ENCODE measurements at places on chromosomes 16 and 17. TPM values are rescaled to one million over a fixed set of nuclear protein-coding genes. Genes with fewer than 3 reads are reported as not detected.

SYT17 gene
- 0.14 TPM for total RNA-seq

MARVELD3 gene
- total RNA-seq: 5.6 TPM

ESRP2 gene
- 21.1 TPM for total RNA-seq

TM4SF5 gene
- 15.6 TPM for total RNA-seq

IL17C gene
- not detected for total RNA-seq

KRT31 gene
- total RNA-seq: not detected

- 0 out of 2 replicates have a peak, but pooled peaks cover 3% of the 10 kb centered on the region for H3K36me3 ChIP-seq
- DNase-seq: peak; percentile 61
- peaks cover 6% of the 10 kb centered on the region for H3K4me1 ChIP-seq
Observed at GRCh38 chr16:68921637-68922036, 78.3 kb downstream of the TANGO6 start.

DNA sequence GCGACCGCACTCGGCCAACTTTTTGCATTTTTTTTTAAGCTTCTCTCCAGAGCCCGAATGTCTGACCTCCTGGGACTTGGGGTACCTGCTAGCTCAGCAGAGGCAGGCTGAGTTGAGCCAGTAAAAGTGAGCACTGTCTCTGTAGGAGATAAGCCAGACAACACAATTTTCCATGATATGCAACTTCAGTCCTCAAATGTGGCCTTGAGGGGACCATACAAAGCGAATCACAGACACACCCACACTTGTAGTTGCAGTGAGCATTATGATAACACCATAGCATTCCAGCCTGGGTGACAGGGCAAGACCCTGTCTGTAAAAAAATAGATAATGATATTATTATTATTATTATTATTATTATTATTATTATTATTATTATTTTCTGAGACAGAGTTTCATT is 2.6 kb downstream of the DPEP2 start:
- H3K27ac ChIP-seq: no peak overlapping the region
- no peak overlapping the region for H3K4me3 ChIP-seq
- DNase-seq: no peak
- H3K36me3 ChIP-seq: no peaks in the 10 kb centered on the region
- peaks cover 55% of the 10 kb centered on the region for H3K4me1 ChIP-seq
- H3K27me3 ChIP-seq: no peaks in the 10 kb centered on the region

DNA sequence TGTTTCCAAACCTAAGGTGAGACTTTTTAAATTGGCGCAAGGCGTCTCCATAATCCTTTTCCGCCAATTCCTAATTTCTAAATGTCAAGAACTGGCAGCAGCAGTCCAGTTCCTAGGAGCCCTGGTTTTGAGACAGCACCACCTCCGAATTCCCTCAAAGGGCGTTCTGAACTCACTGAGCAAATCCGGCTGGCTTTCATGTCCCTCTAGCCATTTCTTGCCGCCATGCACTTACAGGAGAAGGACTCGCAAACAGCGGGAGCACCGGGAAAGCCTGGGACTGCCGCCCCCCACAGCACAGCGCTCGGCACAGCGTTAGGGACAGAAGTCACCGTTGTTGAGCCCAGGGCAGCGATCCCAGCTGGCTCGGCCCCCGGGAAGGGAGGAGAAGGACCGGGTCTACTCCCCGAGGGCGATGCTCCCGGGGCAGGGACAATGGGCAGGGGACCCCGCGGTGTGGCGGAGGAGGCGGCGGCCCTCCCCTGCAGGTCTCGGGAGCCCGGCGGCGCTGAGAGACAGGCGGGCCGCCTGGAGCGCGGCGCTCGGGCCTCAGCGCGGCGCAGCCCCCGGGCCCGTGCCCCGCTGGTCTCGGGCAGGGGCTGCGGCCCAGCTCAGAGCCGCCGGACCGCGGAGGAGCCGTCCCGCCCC is 545 bp downstream of the ARHGAP17 start:
- peak overlapping the region; percentile 77 for H3K27ac ChIP-seq
- H3K4me1 ChIP-seq: peaks cover 47% of the 10 kb centered on the region
- peak; percentile 59 for DNase-seq
- peaks cover 4% of the 10 kb centered on the region for H3K27me3 ChIP-seq
- peaks cover 7% of the 10 kb centered on the region for H3K36me3 ChIP-seq
- H3K4me3 ChIP-seq: peak overlapping the region; percentile 95

- H3K36me3 ChIP-seq: no peaks in the 10 kb centered on the region
- no peaks in the 10 kb centered on the region for H3K27me3 ChIP-seq
- no peak overlapping the region for H3K27ac ChIP-seq
- DNase-seq: no peak
- H3K4me1 ChIP-seq: no peaks in the 10 kb centered on the region
Observed at GRCh38 chr17:53891726-53892125, 69.0 kb downstream of the KIF2B start.

DNA sequence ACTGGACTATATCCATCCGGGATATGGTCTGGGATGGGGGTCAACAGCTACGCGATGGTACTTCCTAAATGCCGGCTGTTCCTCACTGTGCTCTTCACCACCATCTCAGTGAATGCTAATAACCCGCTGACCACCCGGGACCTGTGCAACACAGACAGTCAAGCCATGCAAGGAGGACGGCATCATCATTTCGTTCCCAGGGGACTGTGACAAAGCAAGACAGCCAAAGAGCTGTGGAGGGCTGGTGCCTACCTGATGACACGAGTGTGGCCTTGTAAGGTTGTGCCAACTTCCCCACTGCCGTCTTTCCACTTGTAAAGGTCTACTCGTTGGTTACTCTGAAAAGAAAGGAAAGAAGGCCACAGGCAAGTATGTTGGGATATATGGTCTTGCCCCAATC is 33.7 kb downstream of the WDR59 start:
- peaks cover 27% of the 10 kb centered on the region for H3K4me1 ChIP-seq
- H3K4me3 ChIP-seq: no peak overlapping the region
- H3K27ac ChIP-seq: no peak overlapping the region
- DNase-seq: no peak

DNA sequence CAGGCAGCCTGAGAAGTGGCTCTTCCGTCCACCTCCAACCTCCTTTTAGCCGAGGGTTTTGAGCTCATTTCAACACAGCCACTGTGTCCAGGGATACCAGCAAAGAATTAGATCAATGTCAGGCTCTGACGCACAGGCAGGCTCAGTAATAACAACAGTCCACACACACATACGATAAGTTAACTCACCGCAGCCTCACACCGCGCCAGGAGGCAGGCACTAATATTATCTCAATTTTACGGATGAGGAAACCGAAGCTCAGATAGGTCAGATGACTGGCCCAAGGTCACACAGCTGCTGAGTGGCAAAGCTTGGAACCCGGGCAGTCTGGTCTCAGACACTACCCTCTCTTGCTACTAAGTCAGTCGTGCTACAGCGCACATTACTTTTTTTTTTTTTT is 22.9 kb downstream of the ABR start:
- H3K36me3 ChIP-seq: no peaks in the 10 kb centered on the region
- no peaks in the 10 kb centered on the region for H3K4me1 ChIP-seq
- no peak for DNase-seq
- peaks cover 52% of the 10 kb centered on the region for H3K27me3 ChIP-seq
- no peak overlapping the region for H3K27ac ChIP-seq
- no peak overlapping the region for H3K4me3 ChIP-seq

GRCh38 chr16:80946481-80946880 is 60.2 kb downstream of the CMC2 start:
- DNase-seq: no peak
- no peak overlapping the region for H3K4me3 ChIP-seq
- H3K27me3 ChIP-seq: no peaks in the 10 kb centered on the region
- no peaks in the 10 kb centered on the region for H3K4me1 ChIP-seq
- H3K27ac ChIP-seq: no peak overlapping the region

DNA sequence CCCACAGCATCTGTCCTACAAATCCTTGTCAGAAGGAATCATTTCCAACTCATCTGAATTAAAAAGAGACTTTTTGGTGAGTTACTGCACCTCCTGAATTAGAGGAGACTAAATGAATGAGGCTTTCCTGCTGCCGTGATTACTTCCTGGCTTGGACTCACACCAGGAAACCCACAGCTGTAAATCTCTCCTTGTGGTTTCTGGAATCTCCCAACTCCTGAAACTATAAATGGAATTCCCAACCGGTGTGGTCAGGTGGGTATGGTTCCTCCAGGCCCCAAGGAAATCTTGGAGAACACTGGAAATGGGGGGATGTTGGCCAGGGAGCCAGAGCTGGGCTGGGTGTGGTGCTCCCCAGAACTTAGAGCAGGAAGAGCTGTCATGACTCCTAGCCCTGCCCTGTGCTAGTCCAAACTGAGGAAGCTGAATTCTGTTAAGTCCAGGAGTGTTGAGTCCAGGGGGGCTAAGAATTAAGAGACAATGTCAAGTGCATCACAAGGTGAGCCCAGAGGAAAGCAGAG is 216.4 kb downstream of the GSG1L start:
- peaks cover 44% of the 10 kb centered on the region for H3K27me3 ChIP-seq
- no peak for DNase-seq
- no peak overlapping the region for H3K4me3 ChIP-seq
- no peaks in the 10 kb centered on the region for H3K36me3 ChIP-seq
- H3K4me1 ChIP-seq: no peaks in the 10 kb centered on the region

DNA sequence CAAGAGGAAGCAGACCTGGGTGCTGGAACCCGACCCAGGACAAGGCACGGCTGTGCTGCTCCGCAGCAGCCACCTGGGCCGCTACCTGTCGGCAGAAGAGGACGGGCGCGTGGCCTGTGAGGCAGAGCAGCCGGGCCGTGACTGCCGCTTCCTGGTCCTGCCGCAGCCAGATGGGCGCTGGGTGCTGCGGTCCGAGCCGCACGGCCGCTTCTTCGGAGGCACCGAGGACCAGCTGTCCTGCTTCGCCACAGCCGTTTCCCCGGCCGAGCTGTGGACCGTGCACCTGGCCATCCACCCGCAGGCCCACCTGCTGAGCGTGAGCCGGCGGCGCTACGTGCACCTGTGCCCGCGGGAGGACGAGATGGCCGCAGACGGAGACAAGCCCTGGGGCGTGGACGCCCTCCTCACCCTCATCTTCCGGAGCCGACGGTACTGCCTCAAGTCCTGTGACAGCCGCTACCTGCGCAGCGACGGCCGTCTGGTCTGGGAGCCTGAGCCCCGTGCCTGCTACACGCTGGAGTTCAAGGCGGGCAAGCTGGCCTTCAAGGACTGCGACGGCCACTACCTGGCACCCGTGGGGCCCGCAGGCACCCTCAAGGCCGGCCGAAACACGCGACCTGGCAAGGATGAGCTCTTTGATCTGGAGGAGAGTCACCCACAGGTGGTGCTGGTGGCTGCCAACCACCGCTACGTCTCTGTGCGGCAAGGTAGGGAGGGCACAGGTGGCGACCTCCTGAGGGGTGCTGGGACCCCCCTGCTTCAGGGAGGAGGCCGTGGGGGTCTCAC is 667 bp downstream of the FSCN2 start:
- H3K4me3 ChIP-seq: no peak overlapping the region
- no peak overlapping the region for H3K27ac ChIP-seq
- no peak for DNase-seq
- H3K27me3 ChIP-seq: peaks cover 59% of the 10 kb centered on the region
- H3K36me3 ChIP-seq: no peaks in the 10 kb centered on the region

DNA sequence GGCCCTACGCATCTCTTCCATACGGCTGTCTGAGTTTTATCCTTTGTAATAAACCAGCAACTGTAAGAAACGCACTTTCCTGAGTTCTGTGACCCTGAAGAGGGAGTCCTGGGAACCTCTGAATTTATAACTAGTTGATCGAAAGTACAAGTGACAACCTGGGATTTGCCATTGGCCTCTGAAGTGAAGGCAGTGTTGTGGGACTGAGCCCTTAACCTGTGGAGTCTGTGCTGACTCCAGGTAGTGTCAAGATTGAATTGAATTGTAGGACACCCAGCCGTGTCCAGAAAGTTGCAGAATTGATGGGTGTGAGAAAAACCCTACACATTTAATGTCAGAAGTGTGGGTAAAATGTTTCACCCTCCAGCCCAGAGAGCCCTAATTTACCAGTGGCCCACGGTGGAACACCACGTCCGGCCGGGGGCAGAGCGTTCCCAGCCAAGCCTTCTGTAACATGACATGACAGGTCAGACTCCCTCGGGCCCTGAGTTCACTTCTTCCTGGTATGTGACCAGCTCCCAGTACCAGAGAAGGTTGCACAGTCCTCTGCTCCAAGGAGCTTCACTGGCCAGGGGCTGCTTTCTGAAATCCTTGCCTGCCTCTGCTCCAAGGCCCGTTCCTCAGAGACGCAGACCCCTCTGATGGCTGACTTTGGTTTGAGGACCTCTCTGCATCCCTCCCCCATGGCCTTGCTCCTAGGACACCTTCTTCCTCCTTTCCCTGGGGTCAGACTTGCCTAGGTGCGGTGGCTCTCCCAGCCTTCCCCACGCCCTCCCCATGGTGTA is 1.5 kb downstream of the GAA start:
- peak overlapping the region; percentile 91 for H3K4me3 ChIP-seq
- no peak for DNase-seq
- no peaks in the 10 kb centered on the region for H3K27me3 ChIP-seq
- peaks cover 39% of the 10 kb centered on the region for H3K4me1 ChIP-seq
- no peak overlapping the region for H3K27ac ChIP-seq
- H3K36me3 ChIP-seq: no peaks in the 10 kb centered on the region

GRCh38 chr16:66258916-66259845 is 107.3 kb upstream of the CDH5 start:
- peaks cover 14% of the 10 kb centered on the region for H3K27me3 ChIP-seq
- no peaks in the 10 kb centered on the region for H3K36me3 ChIP-seq
- no peak for DNase-seq

GRCh38 chr17:65634533-65634932 is 73.1 kb upstream of the AXIN2 start:
- H3K27ac ChIP-seq: no peak overlapping the region
- H3K4me1 ChIP-seq: peaks cover 55% of the 10 kb centered on the region

DNA sequence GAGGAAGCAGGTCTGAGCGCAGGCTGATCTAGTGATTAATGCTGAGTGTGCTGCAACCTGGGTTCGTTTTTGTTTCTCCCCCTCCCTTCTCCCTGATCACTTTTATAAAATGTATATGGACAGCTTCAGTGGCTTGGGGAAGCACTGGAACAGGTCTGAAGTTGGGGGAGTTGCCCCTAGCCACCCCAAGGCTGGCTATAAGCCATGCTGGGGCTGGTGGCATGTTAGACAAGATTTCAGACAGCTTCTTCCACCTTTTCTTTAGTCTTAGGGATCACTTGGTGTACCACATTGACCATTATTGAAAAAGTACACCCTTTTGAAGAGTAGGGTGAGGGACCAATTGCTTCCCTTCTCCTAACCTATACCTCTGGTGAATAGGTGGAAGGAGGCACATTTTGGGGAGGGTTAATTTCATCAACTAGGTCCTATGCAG is 3.8 kb upstream of the VAC14 start:
- no peak for DNase-seq
- peaks cover 14% of the 10 kb centered on the region for H3K4me1 ChIP-seq
- H3K36me3 ChIP-seq: no peaks in the 10 kb centered on the region
- H3K27ac ChIP-seq: no peak overlapping the region
- peaks cover 15% of the 10 kb centered on the region for H3K27me3 ChIP-seq
